Fibroblast of mammary gland (primary cell): ENCODE measurements at places on chromosomes 12 and 14.

DNA sequence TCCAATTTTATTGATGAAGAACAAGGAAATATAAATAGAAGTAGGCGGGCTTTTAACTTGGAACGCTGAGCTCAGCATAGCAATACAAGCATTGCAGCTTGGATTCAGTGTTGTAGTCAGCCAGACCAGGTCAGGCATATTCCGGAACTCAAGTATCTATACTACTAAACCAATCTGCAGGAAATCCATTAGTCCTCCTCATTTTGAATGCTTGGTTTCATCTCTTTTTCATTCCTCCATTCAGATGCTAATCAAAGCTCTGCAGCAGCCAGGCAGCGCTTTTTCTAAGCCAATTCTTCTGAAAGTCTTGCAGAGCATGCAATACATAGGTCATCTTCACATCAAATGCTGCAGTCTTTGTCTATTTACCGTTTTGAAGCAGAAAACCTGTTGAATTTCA lies 49.0 kb downstream of the KIF21A start:
- DNase-seq = no peak

GRCh38 chr12:67651132-67651695 lies 2.7 kb downstream of the DYRK2 start:
- DNase-seq = peak; percentile 62

DNA sequence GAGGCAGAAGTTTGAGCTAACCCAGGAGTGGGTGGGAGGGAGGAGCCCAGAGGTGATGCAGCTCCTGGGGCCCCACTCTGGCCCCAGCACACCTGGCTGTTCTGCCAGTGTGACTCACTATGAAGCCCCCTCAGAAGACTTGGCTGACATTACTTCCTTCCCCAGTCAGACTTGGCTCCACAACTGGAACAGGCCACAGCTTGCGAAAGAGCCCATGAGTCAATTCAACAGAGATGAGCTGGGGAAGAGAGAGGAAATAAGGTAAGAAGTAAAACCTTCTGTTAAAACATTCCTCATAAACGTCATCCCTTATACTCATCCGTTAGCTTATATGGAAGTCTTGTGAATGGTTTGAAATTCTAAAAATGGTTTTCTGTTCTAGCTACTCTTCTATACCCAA lies 245.9 kb downstream of the ADAMTS20 start:
- DNase-seq = peak; percentile 99

GRCh38 chr14:74698465-74698864 lies 14.4 kb downstream of the AREL1 start:
- no peak for DNase-seq

GRCh38 chr12:79407671-79408622 lies 282.8 kb downstream of the PAWR start:
- DNase-seq = peak; percentile 83

GRCh38 chr12:85823436-85824180 lies 12.6 kb downstream of the RASSF9 start:
- peak; percentile 67 for DNase-seq

DNA sequence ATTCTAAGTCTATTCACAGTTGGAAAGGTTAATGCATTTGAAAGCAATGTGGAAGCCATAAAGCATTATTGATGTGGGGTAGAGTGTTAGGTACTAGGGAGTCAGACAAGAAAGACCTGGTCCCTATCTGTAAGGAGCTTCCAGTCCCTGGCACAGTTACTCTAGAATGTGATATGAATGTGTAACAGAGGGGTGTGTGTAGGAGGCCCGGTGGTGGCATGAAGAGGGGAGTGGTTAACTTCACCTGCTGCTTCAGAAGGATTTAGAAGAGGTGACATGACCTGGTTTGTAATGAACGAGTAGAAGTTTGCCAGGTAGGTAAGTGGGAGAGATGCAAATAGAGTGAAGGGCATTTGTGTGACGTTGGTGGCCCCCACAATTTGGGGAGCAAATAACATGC lies 15.1 kb upstream of the GALNT6 start:
- DNase-seq = no peak

DNA sequence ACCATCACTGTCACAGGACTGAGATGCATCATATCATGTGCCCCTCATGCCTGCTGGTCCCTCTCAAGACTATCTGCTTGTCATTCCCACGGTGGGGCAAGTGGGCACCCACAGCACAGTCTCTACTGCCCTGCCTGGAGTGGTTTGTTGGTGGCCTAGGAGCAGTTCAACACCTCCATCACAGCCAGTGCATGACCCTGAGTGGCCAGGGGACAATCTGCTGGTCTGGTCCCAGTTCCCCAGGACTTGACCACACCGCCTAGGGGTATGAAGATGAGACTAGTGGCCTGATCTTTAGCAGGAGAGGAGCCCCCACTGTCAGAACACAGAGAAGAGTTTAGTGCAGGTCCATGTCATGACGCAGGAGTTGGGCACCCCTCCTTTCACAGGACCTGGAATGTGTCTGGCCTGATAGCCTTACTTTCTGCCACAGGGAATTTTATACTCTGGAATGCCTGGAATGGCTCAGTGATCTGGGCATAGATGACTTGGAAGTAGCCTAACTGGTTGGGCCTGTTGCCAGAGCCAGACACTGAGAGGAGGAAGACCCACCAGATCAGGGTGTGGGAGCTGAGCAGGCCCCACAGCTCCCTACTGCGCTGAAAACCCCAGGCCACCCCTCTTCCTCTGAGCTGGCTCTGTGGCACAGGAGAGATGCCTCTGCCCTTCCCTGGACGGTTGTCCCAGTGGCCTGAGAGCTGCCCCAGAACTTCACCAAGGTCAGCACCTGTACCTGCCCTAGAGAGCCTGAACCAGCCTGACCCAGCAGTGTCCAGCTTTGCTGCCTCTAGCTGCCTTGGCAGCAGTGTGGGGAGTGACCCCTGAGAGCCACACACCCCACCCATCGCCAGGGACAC lies 83.3 kb downstream of the PUS7L start:
- no peak for DNase-seq

GRCh38 chr12:113077057-113077858 lies 20.7 kb downstream of the DTX1 start:
- DNase-seq = no peak

DNA sequence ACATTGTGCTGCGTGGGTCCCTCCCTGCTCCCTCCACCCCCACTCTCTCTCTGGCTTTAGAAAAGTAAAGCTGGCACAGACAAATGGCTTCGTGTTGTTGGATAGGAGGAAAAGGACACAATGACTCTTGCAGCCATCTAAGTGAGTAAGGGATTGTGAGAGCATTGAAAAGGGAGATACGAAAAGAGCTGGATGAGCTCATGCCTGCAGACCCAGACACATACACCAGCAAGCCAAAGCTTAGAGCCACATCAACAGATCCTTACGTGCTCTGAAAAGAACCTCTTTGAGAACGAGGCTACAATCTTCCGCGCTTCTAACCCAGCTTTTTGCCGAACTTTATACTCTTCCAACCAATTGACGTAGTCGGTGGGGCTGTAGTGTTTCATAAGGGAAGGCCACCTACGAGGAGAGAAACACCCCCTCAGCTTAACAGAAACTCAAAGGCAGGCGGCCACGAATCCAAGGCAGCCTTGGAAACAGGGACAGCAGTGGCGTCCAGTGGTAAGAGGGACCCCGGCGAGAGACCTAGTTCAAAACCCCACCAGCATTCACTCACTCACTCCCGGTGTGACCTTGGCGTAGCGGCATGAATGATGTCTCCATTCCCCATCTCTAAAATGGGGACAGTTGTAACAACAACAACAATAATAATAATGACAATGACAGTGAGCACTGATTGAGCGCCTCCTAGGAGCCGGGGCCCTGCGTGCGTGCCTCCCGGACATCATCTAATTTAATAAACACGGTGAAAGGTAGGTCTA lies 1.1 kb downstream of the FBXO21 start:
- DNase-seq = peak; percentile 70
